ENCODE measurements at places on chromosomes 13 and 19.

DNA sequence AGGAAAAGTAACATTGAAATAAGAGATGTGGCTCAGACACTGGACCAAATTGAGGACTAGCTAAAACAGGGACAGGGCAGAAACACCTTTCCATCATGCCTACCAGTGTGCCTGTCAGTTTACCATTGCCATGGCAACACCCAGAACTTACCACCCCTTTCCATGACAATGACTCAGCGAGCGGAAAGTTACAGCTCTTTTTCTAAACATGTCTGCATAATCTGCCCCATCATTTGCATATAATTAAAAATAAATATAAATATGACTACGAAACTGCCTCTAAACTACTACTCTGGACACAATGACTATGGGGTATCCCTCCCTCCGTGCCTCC, 96.0 kb downstream of the UBL3 start:
- no peak for DNase-seq

DNA sequence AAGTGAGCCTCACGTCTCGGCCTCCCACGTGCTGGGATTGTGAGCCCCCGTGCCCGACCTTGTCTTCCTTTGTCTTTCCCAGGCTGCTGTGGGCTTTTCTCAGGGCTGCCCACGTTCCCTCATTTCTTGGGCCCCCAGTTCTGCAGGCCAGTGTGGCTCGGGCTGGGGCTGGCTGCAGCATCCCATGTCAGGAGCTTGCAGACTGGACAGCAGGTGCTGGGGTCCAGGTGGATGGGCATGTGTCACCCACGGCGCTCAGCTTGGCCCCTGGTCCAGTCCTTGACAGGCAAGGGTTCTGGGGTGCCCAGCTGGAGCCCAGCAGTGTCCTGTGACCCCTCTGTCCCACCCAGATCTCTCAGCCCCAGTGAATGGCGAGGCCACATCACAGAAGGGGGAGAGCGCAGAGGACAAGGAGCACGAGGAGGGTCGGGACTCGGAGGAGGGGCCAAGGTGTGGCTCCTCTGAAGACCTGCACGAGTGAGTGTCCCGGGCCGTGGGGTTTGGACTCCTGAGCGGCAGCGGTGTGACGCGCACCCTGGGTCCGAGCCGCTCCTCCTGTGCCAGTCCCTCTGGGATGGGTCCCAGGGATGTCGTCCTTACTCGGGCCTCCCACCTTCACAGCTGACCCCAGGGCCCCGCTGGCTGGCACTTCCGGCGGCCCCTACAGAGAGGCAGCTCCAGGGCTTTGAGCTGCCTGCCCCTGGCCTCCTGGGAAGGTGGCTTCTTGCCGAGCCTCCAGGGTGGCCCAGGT, 17.3 kb downstream of the PLIN4 start:
- DNase-seq: no peak

GRCh38 chr13:99246100-99246499, 12.1 kb downstream of the GPR18 start:
- DNase-seq: no peak

DNA sequence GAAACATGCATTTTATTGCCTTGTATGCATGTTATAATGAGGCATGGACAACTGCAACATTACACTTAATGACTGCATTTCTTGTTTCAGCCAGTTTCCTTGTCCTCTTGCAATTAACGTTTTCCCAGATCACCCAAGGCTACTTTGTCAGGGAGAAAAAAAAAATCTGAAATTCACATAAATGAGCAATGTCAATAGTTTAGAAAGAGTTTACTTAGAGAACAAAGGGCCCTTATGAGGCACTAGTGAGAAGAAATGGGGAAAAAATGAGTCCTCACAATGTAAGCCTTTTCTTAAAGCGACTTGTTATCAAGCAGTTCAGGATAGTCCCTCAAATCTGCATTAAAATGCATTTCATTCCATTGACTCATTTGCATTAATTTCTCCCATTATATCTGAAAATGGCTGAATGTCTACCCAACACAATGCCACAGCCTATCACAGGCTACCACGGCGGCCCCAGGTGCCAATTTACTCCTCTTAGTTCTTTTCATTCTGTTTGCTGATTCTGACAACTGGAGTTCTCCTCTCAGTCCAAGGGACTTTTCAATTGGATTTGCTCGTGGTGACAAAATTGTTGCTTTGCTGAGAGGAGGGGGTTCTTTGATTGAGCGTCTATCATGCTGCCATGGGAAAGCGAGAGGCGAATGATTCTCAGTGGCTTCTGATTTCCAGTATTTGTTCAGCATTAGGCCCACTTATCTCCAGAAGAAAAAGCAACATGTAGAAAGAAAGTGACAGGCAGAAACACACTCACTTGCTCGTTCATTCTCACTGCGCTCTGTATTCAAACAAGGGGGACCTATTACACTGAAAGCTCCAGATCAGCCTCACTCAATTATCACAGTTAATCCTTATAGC, 107.1 kb downstream of the DACH1 start:
- DNase-seq: no peak

- no peak for DNase-seq
Observed at GRCh38 chr13:113187263-113187669, 21.2 kb downstream of the PCID2 start.

- DNase-seq: no peak
Observed at GRCh38 chr13:79709471-79709870, 228.5 kb downstream of the NDFIP2 start.

- DNase-seq: no peak
Observed at GRCh38 chr13:25840931-25841330, 210.9 kb downstream of the SHISA2 start.

DNA sequence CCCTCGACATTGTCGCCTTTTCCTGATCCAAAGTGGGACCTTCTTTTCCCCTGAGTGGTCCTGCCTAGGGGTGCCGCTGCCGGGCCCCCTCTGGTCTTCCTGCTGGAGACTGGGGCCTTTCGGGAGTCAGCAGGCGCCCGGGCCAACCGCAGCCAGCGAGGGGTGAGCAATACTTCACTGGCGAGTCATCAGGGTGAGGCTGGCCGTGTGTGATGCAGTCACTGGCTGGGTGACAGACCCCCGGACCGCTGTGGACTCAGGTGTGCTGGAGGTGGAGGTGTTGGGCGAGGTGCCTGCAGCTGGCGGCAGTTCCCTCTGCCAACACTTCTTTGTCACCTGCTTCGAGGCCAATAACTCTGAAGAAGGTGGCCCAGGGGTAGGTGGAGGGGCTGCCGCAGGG, 1.5 kb upstream of the CGB5 start:
- no peak for DNase-seq

GRCh38 chr13:38606699-38607535, 80.0 kb upstream of the FREM2 start:
- no peak for DNase-seq

- DNase-seq: peak; percentile 5
Observed at GRCh38 chr19:44356383-44357111, at the start of gene ZNF112. Gene ZNF112, minus strand, starts transcription at chr19:44356680. Its CDS starts 16,141 bp downstream, at chr19:44340539.

GRCh38 chr19:49421039-49421877, 2.0 kb downstream of the PTH2 start:
- DNase-seq: no peak

DNA sequence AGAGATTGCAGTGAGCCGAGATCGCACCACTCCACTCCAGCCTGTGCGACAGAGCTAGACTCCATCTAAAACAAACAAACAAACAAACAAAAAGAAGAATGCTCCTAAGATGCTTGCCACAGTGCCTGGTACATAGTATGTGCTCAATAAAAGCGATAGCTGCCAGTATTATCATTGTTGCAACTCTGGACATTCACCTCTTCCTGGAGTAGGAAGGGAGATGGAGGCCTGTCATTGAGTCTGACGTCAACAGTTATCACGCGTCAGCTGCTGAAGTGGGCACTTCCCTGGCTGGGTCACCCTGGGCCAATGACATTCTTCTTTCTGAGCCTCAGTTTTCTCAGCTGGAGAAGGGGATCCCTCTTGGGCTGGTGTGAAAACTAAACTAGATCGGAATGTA, 4.2 kb upstream of the PLAUR start:
- DNase-seq: no peak

DNA sequence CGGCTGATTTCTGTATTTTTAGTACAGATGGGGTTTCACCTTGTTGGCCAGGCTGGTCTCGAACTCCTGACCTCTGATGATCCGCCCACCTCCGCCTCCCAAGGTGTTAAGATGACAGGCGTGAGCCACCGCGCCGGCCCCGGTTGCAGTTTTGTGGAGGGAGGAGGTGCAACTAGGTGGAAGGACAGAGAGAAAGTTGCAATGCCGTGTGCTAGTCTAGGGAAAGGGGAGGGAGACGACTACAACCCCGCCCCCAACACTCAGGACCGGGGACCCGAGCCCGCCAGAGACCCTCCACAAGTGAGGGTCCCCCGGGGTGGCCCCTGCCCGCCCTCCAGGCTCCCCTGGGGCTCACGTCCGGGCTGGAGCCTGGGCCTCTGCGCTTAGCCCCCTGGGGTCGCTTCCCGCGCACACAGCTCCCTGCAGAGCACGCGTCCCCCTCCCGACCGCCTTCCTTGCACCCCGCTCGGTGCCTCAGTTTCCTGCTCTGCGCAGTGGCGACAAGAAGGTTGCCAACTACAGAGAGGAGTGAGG, 1.2 kb upstream of the ARID3A start:
- no peak for DNase-seq

DNA sequence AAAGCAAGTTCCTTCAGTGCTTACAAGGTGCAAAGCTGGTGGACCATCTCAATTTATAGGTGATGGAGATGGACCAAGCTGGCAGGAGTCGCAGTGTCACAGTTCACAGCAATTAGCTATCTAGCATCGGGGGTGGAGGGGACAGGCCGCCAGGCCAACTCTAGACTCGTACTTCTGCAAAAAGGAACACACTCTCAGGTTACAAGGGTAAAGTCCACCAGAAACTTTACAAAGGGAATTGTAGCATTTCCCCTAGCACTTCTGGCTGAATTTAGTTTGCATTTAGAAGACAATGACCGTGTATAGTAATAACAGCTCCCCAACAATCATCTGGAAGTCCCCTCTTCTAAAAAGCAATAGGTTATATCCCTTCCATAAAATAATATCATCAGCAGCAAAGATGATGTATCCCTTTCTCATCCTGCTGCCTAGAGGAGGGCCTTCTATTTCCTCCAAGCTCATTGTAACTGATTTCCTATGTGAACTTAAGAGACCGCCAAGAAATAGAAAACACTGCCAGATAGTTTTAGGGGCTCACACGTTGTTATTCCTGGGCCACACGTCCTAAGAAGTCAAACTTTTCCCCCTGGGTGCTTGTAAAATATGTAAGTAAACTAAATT, 8.5 kb upstream of the DOCK9 start:
- DNase-seq: no peak

DNA sequence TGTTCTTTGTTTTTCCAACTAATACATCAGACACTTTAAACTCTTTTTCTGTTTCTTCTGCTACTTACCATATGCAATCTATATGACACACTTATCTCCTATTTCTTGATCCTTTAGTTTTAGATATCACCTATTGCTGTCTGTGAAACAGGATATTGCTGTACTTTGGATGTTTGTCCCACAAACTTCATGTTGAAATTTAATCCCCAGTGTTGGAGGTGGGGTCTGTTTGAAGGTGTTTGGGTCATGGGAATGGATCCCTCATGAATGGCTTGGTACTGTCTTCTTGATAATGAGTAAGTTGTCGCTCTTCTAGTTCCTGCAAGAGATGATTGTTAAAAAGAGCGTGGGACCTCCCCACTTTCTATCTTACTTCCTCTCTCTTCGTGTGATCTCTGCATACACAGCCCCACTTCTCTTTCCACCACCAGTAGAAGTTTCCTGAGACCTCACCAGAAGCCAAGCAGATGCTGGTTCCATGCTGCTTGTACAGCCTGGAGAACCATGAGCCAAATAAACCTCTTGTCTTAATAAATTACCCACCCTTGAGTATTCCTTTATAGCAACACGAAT, 244.2 kb downstream of the NHLRC3 start:
- DNase-seq: no peak

GRCh38 chr19:9406798-9407352, 28.5 kb downstream of the ZNF266 start:
- DNase-seq: peak; percentile 58

DNA sequence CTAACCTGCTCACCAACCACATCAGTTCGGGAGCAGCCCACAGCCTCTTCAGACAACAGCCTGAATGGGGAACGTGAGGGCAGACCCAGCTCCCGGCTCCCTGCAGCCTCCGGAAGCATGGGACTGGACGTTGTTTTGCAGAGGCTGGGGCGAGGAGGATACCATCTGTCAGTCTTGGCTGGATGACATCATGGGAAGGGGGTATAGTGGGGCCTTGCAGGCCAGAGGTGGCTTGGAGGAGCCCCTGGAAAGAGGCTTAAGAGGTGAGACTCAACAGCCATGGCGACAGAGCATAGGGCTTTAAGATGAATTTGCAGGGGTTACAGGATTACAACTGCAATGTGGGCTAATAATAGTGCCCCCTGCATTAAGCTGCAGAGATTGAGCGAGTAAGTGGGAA, 1.5 kb downstream of the FXYD3 start:
- no peak for DNase-seq

- DNase-seq: no peak
Observed at GRCh38 chr19:41321600-41322270, 11.8 kb downstream of the CCDC97 start.

DNA sequence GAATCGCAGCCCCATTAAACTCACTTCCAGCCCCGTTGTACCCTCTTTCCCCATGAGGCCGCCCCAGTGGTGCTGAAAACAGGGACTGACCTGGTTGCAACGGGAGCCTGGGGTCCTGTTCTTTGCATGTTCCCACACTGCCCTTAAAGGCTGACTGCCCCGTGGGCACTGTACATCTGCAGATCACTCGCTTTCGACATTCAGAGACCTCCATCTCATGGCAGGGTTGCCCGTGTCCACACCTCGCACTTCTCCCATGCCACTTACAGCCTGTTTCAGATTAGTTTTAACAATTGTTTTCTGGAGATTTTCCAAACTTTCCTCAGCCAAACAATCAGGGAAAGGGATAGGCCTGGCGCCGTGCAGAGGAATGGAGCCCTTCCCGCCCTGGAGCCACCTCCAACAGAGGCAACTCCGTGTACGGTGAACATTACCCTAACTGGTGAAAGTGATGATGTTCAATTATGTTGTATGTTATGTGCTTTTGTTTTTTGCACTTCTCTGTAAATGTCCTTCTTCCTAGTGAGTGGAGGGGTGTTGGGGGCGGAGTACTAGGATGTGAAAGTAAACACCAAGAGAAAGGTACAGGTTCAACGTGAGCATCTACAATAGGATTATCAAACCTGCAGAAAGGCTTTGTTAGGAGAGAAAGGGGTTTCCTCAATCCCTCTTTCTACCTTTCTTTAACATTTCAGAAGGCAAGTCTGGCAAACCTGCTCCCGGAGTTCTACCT, 262.8 kb downstream of the FOXO1 start:
- DNase-seq: no peak

DNA sequence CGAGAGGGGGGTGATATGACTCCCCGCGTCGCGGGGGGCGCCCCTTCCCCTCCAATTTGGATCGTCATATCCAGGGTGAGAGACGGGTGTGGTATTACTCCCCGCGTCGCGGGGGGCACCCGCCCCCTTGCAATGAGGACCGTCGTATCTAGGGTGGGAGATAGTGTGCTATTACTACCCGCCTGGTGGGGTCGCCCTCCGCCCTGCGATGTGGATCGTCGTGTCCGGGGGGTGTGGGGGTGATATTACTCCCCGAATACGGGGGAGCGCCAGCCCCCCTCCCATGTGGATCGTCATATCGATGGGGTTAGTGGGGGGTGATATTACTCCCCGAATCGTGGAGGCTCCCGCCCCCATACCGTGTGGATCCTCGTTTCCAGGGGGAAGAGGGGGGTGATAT, 29.2 kb upstream of the RGCC start:
- no peak for DNase-seq

GRCh38 chr13:74136084-74136658, 2.0 kb upstream of the KLF12 start:
- no peak for DNase-seq

- no peak for DNase-seq
Observed at GRCh38 chr19:46972311-46972710, 47.3 kb upstream of the NPAS1 start.

- DNase-seq: no peak
Observed at GRCh38 chr13:109348519-109349258, 437.7 kb downstream of the IRS2 start.

Data from GM12891 (cell line).